ENCODE measurements at places on chromosomes 1 and 21.

DNA sequence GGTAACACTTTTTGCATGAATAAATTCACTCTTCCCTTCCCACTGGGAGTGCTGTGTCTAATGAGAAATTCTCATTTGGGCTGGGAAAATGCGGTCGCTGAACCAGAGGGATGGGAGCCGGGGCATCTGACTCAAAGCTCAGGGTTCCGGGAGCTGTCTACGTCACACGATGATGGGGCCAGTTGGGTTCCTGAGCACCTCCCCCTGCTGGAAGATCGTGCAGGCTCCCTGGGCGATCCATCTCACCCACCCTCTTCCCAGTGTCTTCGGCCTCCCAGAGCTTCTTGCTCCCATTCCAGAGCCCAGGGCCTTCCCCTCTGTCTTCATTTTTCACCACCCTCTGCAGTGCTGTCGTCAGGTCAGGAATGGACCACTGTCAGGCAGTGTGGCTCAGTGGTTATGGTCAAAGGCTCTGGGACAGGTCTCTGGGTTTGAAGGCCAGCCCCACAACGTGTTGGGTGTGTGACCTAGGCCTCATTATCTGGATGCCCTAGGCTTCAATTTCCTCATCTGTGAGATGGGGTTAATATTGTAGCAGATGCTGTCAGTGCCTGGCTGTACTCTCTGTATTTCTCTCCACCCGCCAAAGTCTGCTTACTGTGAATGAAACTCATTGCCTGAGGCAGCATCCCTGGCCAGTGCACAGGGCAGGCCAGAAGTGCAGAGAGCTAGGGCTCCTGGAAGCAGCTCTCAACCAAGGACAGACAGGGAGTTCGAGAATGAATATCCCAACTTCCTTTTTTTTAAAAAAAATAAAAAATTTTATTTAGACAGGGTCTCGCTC is 31.8 kb downstream of the IGSF21 start:
- no peak for DNase-seq

- DNase-seq = no peak
These were observed 20.4 kb downstream of the TOMM20 start for GRCh38 chr1:235108185-235108593.

DNA sequence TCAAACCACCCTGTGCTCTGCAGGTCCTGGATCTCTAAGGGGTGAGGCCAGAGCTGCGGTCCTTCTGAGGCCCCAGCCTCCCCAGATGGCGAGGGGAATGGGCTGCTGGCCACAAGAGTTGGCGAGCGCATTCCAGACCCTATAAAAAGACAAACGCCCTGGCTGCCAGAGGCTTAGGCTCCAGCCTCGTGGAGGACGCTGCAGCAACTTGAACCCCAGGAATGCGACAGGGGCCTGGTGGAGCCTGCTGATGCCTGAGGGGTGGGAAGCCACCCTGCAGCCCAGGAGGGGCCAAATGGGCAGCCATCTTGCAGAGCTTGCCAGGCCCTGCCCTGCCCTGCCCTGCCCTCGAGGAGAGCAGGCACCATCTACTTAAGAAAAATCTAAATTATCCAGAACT is 8.6 kb downstream of the CACNA1S start:
- no peak for DNase-seq

- no peak for DNase-seq
These were observed 80.4 kb downstream of the IFI44 start for GRCh38 chr1:78730054-78730453.

- no peak for DNase-seq
These were observed 110.9 kb upstream of the C1orf174 start for GRCh38 chr1:4010814-4011605.

- no peak for DNase-seq
These were observed 54.8 kb downstream of the EPRS1 start for GRCh38 chr1:219991511-219991810.

- DNase-seq = no peak
These were observed 16.4 kb downstream of the RAB4A start for GRCh38 chr1:229287267-229287666.

DNA sequence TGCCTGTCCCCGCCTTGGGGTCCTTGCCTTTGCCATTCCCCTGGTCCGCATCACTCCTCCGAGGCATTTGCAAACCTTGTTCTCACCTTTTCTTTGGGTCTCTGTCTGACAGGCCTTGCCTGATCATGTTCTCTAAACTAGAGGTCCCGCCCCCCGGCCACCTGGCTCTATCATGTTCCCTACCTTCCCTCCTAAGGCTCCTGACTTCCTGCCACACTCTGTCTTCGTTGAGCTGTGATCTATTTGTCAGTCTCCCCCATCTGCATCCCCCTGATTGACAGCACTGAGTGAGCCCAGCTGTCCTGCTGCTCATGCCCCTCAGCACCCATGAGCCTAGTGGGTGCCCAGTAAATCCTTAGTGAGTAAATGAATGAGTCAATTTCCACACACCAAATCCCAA is 22.8 kb downstream of the ERG start:
- DNase-seq = no peak

DNA sequence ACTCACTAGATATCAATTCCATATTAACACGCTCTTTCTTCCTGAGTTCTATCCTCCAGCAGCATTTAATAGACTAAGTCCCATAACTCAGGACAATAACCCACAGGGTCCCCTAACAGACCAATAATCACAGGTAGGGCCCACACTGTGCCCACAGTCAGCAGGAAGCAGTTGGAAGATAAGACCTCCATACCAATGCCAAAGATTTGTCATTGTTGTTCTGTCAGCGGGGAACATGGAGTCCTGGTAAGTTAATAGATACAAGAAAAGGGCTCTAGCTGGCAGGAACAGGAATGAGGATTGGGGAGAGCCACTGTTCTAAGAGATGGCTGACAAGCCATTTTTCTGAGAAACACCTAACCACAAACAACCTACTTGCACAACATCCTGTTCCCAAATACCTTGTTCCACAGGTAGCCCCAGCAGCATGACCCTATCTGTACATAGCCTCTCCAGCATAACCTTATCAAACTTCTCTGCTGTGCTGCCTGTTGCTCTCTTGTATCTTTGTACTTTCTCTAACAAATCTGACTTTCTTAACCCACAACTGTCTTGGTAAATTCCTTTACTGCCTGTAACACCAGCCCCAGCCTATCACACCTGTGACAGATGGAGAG is 142.0 kb upstream of the KCNJ15 start:
- no peak for DNase-seq

DNA sequence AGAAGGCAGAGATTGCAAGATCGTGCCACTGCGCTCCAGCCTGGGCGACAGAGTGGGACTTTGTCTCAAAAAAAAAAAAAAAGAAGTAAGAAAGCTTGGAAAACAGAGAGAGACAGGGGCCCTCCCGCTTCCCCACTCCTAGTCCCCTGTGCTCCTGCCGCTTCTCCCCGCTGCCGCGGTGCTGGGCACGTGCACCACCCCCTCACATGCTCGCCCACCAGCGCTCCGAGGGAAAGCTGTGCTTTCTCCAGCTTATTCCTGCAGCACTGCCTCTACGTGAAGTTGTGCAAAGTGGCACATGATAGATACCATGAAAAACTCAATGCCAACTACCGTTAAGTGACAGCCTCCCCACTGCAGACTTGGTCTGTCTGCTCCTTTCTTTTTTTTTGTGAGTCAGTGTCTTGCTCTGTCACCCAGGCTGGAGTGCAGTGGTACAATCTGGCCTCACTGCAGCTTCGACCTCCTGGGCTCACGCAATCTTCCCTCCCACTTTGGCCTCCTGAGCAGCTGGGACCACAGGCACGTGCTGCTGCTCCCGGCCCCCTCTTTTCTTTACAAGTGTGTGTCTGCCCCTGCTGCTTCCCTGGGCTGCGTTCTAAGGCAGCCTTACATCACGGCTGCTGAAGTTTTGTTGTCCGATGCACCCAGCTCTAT is 15.4 kb downstream of the SLX9 start:
- DNase-seq = no peak

DNA sequence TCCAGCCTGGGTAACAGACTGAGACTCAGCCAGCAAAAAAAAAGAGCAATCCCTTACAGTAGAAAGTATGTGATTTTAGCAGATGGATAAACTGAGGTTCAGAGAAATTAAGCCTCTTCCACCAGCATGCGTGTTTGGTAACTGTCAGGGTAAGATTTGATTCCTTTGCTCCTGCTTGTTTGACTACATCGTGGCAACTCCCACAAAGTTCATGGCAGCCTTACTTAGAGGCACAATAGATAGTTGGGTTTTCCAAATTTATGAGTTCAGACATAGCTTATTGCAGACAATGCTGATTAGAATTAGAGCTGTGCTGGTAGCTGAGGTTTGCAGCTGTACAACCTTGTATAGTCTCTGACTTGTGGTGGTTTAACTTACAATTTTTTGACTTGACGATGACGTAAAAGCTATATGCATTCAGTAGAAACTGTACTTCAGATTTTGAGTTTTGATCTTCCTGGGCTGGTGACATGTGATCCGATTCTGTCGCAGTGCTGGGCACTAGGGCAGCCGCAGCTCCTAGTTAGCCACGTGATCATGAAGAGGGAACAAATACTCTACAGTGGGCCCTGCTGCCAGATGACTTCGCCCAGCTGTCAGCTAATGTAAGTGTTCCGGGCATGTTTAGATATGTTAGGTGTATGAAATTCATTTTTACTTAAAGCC is 167.8 kb downstream of the DHRS3 start:
- DNase-seq = no peak

DNA sequence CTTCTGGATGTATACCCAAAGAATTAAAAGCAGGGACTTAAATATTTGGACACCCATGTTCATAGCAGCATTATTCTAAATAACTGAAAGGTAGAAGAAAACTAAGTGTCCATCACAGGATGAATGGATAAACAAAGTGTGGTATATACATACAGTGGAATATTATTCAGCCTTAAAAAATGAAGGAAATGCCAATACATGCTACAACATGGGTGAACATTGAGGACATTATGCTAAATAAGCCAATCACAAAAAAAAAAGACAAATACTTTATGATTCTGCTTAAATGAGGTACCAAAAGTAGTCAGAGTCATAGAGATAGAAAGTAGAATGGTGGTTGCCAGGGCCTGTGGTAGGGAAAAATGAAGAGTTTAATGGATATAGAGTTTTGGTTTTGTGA is 14.1 kb downstream of the EEIG2 start:
- no peak for DNase-seq

GRCh38 chr1:101360506-101360905 is 123.7 kb downstream of the S1PR1 start:
- no peak for DNase-seq

- DNase-seq = no peak
These were observed 16.2 kb downstream of the CHRNB2 start for GRCh38 chr1:154583773-154584172.

- no peak for DNase-seq
These were observed 5.5 kb upstream of the SNX27 start for GRCh38 chr1:151606384-151606783.

DNA sequence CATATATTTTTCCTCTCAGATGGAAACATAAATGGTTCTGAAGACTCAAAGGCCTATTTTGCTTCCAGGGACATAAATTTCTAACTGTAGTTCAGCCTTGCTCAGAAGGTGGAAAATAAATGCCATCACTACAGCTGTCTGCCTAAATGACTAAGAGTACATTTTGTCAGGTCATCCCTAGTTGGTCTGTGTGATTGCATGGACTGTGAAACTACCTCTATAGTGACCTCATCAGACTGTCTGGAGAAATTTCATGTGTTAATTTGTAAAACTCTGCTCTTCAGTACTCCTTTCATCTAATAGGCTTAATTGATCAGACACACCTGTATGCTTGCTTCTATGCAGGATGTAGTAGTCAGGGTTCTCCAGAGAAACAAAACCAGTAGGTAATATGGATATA is 886.9 kb downstream of the AMY1C start:
- DNase-seq = no peak

- DNase-seq = peak; percentile 53
These were observed 474.5 kb downstream of the PTPRC start for GRCh38 chr1:199113265-199113869.

DNA sequence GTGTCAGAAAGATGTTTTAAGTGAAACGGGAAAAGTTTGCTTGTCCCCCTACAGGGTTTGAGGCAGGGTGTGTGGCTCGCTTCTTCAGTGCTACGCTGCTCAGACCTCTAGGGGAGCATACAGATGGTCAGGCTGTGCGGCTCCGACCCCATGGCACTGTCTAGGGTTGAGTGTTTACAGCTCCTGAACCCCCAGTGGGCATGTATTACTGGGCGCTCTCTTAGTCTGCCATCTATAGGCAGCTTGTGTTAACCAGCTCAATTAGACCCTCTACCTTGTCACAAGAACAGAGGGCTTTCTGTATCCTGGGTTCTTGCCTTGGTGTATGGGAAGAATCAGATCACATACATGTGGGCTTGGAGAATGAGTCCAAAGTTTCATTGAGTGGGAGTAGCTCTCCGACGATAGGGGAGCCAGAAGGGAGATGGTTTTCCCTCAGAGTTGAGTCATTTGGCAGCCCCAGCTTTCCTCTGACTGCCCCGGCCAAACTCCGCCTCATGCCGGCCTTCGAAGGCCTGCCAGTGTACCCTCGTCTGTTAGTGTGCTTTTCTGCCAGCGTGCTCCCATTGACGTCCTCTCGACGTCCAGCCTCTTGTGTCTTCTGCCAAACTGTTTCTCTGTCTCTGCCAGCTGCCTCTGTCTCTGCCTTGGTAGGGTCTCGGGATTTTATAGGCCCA is 38.6 kb upstream of the ADGRL4 start:
- DNase-seq = no peak

GRCh38 chr1:223209992-223210787 is 67.1 kb upstream of the TLR5 start:
- DNase-seq = no peak

DNA sequence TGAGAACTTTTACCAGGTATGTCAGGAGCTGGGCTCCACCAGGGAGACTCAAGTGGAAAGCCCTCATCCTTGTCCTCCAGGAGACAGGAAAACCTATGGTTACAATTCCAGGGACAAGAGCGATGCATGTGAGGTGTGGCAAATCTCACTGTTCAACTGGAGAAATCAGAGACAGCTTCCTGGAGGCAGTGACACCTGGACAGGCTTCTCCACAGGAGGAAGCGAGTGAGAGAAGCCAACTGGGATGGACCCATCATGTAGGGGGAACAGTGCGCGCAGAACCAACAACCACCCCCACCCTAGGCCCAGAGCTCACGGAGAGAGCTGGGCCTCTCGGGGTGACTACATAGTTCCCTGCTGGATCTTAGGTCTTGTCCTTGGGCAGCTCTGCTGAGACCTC is 5.6 kb upstream of the SLX9 start:
- no peak for DNase-seq

DNA sequence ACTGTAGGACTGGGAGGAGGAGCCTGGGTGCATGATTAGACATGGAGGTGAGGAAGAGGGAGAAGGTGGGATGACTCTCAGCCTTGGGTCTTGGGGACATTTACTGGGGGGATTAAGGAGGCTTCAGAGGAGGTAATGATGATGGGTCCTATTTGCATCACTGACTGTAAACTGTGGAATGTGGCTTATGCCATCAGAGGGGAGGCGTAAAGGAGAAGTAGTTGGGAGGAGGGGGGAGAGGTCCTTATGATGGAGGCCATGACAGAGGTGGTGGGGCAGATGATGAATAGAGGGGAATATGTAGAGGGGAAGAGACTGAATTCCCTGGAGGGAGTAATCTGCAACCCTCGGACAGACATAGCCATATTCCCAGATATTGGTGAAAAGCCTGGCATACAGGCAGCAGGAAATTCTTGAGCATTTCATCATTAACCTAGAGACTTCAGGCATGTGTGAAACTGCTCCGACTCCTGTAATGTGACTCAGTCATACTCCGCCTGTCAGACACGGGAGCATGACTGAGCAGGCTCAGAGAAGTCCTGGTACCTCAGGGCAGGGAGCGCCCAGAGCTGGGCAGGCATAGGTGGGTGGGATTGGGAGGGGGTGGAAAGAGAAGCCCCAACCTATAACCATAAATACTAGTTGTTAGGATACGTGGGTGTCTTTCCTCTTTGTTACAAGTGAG is 8.0 kb upstream of the LCE5A start:
- no peak for DNase-seq

- no peak for DNase-seq
These were observed 678 bp downstream of the TTC39A start for GRCh38 chr1:51329443-51330325.

All from stimulated activated CD4-positive, alpha-beta T cell treated with anti-CD3 and anti-CD28 coated beads, Interleukin-2, amount 100 ng/mL, for 48 hours (primary cell).